Femur (tissue), 1 donor: ENCODE measurements at places on chromosomes 1 and 21.

DNA sequence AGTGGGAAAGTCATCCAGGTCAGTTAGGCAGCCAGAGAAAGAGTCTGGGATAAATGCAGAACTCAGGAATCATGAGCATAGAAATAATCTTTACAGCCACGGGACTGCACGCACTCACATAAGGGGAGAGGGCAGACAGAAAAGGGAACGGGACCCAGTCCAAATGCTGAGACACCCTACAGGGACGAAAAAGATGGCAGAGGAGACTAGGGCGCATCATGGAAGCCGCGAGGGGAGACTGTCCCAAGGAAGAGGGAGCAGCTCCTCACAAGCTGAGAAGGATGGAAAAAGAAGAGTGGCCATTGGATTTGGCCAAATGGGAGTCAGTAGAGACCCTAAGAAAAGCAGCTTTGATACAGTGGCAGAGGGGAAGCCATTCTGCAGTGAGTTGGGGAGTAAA is 102.9 kb upstream of the TLR5 start:
- no peak for DNase-seq

GRCh38 chr1:212566522-212567479 is 41.8 kb upstream of the ATF3 start:
- DNase-seq, result peak; percentile 37

- no peak for DNase-seq
Measured at GRCh38 chr21:33871171-33871570, 44.4 kb downstream of the ATP5PO start.

DNA sequence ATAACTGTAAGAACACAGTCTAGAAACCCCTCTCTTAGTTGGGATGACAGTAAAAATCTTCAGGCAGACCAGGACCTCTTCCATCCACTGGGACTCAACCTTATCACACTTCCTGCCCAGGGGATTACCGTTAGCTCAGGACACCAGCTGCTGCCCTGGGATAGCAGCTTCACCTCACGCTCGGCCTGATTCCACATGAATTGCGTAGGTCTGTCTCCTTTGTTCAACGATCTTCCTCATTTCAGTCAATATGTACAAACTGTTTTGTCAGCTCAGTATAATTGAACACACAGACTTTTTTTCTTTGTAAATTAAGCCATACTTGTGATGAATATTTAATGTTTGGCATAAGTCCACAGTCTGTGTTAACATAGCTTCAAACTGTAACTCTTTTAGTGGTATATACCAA is 290.4 kb downstream of the GRIK1 start:
- no peak for DNase-seq
